Inflammatory macrophage treated with lipopolysaccharide for 4 hours (primary cell): ENCODE measurements at places on chromosomes 1 and 21.
A peak's percentile ranks its signal among the peaks of the same experiment; 100 is the strongest.

GRCh38 chr1:55635856-55636255, 420.7 kb upstream of the USP24 start:
- no peak for DNase-seq

- DNase-seq: no peak
These were observed 19.9 kb downstream of the INSRR start for GRCh38 chr1:156838972-156839371.

DNA sequence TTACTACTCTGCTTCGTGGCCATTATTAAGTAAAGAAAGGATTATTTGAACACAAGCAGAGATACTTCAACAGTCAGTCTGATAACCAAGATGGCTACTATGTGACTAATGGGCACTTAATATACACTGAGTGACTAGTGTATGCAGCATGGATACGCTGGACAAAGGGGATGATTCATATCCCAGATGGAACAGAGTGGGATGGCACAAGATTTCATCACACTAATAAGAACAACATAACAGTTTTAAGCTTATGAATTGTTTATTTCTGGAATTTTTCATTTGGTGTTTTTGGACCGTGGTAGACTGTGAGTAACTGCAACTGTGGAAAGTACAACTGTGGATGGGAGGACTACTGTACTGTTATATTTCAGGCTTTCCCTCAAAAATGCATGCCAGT, 9.4 kb downstream of the ZCCHC17 start:
- DNase-seq: peak; percentile 42

DNA sequence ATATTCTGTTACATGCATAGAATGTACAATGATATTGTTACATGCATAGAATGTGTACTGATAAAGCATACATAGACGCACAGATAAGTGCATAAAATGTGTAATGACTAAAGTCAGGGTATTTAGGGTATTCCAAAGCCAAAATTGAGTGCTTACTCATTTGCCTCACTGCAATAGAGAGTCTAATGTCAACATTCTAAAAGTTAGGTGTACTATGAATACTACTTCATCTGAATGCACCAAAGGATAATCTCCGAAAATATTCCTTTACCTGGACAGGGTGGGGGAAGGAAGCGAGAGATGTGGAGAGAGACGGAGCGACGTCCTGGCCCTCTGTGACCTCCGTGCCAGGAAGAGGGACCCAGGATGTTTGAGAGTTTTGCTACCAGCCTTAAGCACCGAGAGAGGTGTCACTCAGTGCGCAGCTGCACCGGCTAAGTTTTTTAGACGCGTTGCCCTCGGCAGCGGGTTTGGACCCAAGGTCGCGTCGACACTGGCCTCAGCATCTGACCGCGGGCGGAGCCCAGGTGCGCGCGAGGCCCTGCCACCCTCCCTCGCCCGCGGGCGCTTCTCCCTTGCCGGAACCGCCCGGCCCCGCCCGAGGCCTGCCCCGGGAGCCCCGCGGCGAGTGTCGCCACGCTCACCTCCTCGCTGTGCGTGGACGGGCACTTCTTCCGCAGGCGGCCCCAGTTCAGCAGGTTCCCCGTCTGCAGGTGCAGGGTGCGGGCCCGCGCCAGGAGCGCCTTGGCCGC, 660 bp downstream of the GCLM start:
- DNase-seq: peak; percentile 10

DNA sequence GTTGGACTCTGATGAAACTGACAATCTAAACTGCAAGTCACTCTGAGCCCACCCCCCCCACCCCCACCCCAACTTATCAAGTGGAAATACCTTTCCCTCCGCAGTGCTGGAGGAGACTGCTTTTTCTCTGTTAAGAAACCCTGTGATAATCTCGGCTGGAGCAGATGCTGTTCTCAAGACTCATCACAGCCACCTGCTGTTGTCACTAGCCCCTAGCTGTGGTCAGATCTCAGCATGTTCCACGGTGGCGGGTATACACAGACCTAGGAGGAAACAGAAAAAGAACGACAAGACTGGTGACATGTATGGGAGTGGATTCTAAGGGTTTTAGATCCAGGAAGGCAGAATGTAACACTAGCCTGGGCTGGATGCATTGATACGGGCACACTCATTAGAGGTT, 2.3 kb downstream of the ACTL8 start:
- DNase-seq: no peak

GRCh38 chr1:114231301-114231700, 77.6 kb upstream of the SYT6 start:
- DNase-seq: no peak

GRCh38 chr21:41783476-41784180, 16.8 kb upstream of the RIPK4 start:
- no peak for DNase-seq

GRCh38 chr21:32065654-32066053, 192.8 kb downstream of the HUNK start:
- DNase-seq: no peak

DNA sequence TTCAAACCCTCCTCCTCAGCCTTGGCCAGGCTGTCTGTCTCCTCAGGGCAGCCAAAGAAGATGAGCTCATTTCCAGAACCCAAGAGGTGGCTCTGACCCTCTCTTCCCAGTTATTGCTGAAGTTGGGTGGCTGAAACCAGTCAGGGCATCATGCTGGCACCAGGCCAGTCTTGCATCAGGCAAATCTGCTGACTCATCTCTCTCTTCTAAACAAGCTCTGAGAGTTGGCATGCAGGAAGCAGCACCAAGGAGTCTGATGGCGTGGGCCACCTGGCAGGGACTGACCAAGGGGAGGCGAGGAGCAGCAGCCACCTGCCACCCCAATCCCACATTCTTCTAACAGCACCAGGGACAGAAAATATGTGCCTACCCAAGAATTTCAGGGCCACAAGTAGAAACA, 104.8 kb upstream of the ATP1A1 start:
- DNase-seq: peak; percentile 41

- no peak for DNase-seq
These were observed 1.3 kb downstream of the ZBTB7B start for GRCh38 chr1:155003766-155004351.

GRCh38 chr1:113375878-113376277, 14.4 kb upstream of the MAGI3 start:
- no peak for DNase-seq

GRCh38 chr1:33155877-33156538, 25.8 kb downstream of the TRIM62 start:
- DNase-seq: no peak

GRCh38 chr1:227790868-227791267, 24.6 kb upstream of the PRSS38 start:
- no peak for DNase-seq

GRCh38 chr1:39266269-39266668, 61.8 kb downstream of the MACF1 start:
- no peak for DNase-seq

DNA sequence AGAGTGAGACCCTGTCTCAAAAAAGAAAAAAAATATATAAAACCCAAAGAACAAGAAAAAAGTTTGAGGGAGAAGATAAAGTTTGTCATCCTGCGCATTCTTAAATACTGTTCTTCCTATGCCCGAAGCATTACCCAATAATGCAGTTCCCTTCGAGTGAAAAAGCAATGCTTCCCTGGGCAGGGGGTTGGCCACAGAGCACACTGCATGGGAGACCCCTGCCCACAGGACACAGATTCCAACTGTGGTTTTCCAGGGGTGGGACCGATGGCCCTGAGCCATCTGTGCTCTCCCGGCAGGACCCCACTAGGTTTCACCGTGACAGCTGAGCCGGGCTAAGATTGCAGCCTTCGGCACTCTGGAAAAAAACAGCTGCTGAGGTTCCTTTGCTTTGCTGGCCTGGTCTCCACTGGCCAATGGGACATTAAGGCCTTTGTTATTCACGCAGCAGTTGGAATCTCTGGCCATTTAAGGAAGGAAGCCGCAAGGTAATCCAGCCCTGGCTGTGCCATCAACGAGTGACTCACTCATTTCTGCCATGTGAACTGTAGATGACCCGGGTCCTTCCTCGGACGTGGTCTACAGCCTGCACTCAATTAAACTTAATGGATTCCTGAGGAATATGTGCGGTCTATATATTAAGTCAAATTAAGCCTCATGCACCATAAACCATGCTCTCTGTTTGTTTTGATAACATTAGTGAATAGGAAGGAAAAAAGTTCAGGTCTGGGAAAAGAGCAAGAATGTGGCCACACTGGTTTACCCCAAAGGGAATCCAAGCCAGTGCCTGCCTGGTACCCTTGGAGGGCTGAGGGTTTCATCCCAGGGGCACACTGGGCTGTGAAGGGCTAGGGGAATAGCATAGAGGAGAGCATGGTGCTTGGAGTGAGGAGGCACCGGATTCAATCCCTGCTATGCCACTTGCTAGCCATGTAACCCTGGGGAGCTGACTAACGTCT, 163.2 kb downstream of the ZBTB18 start:
- peak; percentile 26 for DNase-seq

DNA sequence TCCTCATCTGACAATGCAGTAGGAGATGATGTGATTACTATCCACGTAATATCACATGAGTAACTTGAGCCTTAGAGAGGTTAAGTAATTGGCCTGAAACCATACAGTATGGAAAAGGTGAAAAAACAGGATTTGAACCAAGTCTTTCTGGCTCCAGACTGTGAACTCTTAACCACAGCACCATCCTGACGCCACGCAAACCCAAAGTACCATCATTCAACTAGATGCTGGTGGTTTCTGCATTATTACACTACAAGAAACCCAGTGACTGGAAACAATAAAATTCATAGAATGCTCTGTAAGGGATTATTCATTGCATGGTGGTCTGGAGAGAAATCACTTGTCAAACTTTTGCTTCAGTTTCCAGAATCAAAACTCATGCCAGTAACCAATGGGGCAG, 90.7 kb downstream of the MAB21L3 start:
- no peak for DNase-seq

DNA sequence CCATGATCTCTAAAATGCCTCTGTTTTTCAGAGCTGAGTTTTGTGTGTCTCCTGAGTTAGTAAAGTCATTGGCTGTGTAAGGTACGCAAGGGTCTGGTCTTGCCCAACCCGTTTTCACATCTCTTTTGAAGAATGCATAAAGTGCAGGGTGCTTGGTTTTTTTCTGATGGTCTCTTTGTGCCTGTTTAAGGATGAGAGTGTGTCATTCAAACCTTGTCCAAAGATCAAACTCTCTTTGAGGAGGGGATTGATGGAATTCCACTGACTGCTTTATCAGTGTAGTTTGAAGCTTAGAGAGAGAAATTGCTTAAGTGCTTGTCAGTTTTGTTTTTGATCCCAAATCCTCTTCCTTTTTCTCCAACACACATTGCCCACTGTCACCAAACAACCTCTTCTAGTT, 20.0 kb upstream of the C8B start:
- DNase-seq: no peak

GRCh38 chr1:111471012-111471411, 2.8 kb upstream of the C1orf162 start:
- DNase-seq: peak; percentile 95

GRCh38 chr1:9850442-9851162, 26.8 kb upstream of the CLSTN1 start:
- DNase-seq: no peak

DNA sequence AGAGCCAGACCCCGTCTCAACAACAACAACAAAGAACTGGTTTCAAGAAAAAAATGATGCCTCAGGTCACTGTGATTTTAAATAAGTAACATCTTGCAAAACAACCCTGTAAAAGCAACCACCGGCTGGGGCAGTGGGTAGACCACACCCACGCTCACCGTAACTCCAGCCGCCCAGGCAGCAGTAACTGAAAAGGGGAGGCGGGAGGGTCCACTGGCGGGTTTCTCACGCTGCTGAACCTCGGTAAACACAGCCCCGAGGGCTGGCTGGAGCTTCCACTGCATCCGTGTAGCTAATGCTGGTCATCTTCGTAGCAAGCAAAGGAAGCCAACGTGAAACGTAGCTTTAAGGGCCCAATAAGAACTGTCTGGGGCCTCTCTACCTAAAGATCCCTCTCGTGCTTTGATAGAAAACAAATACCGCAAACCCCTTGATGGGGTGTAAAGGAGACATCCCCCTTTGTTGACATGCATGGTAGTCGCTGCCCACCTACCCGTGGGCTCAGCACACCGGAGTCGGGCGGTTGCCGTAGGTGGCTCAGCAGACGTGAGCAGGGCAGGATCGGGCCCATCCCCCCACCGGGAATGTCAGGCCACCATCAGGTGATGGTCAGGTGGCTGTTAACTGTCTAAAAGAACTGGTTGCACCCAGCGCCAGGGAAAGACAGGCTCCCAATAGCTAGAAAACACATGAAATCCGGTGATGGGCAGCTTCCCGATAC, 4.2 kb downstream of the C1orf159 start:
- no peak for DNase-seq

DNA sequence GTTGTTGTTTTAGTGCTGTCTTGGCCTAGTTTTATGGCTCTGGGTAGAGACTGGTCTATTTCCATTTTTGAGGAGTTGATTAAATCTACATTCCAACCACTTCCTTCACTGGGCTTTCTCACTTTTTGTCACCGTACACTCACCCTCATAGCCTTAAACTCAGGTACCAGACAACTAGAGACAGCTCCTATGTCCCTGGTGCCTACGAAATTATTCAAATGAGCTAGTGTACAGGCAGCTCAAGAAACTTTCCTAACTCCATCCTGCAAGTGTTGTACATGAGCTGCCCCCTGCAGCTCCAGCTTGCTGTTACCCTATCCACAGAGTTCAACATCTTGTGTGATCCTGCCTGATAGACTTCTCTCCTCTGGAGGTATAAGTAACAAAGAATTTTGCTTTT, 704.8 kb upstream of the RGS18 start:
- DNase-seq: no peak

DNA sequence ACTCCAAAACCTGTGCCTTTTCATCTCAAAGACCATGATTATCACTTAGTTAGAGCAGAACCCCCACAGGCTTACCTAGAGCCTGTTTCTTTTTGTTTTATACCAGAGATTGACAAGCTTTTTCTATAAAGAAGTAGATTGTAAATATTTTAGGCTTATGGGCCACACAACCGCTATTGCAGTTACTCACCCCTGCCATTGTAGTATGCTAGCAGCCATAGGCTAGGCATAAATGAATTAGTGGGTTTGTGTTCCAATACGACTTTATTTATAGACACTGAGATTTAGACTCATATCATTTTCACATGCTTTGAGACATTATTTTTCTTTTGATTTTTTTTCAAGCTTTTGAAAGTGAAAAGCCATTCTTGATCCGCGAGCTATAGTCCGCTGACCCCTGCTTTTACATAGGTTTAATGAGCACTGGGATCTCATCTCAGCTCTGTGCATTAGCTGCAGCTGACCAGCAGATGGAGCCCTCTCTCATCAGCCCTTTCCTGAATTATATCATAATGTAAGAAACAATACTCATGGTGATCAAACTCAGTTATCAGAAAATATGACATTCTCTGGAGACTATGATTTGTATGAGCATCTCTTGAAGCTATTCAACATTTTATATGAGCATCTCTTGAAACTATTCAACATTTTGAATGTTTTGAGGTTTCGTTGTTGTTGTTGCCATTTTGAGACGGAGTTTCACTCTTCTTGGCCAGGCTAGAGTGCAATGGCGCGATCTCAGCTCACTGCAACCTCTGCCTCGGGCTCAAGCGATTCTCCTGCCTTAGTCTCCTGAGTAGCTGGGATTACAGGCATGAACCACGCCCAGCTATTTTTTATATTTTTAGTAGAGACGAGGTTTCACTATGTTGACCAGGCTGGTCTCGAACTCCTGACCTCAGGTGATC, 111.9 kb upstream of the L1TD1 start:
- DNase-seq: peak; percentile 30
